ENCODE measurements at places on chromosomes 5 and 9.

DNA sequence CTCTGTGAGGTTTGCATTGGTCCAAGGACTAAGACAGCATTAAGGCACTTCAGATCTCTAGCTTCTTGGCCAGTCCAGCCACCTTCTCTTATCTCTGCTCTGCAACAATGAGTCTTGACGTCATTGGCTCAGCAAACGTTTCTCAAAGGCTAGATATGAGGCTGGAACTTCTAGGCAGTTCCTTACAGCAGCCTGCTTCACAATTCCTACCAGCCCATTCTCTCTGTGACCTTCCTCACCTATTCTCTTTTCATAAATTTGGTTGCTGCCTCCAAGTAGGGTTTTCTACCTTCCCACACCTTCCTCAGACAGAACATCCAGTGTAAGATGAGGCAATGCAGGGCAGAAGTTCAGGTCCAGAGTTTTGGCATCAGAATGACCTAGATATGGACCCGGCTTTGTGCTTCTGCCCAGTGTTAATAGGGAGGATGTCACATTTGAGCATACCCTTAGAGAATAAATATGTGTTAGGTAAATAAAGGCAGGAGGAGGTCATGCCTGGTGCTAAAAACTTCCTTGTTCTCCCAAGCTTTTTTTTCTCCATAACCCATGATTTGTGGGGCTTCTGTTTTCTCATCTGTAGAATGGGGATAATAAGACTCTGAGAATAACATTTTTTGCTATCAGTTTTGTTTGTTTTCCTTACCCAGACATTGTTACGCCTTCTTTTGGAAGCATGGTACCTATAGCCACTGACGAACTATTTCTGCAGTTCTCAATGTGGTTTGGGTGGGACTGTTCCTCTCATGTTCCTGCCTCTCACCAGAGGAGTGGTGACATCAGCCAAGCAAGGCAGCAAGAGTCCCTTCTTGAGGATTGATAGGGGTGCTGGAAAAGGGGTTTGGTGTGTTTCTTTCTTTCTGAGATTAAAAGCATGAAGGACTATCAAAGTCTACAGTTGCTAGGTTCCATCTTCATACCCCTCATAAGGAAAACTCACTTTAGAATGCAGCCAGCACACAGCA lies 220.6 kb upstream of the TRIM32 start:
- no peak for DNase-seq

- no peak for DNase-seq
Measured at GRCh38 chr9:25350011-25350410, 328.2 kb downstream of the TUSC1 start.

GRCh38 chr9:79917421-79917820 lies 345.7 kb downstream of the TLE4 start:
- DNase-seq: no peak

- DNase-seq: no peak
Measured at GRCh38 chr5:62741761-62742160, 163.1 kb downstream of the LRRC70 start.

DNA sequence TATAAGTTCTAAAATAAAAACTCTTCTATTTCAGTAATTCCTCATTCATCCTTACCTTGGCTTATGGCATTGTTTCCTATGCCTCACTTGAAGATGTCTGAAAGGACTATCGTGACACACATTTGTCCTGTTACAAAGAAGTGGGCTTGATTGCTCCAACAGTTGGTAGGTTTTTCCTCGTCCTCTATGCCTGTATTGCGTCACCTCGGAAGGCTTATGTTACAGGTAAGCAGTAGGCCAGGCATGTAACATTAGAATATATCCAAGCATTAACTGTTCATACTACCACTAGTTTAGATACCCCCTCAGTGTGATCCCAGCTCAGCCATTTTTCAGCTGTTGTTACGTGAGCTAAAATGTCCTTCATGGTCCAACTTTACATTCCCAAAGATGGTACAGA lies 116.7 kb downstream of the MLLT3 start:
- DNase-seq: no peak

DNA sequence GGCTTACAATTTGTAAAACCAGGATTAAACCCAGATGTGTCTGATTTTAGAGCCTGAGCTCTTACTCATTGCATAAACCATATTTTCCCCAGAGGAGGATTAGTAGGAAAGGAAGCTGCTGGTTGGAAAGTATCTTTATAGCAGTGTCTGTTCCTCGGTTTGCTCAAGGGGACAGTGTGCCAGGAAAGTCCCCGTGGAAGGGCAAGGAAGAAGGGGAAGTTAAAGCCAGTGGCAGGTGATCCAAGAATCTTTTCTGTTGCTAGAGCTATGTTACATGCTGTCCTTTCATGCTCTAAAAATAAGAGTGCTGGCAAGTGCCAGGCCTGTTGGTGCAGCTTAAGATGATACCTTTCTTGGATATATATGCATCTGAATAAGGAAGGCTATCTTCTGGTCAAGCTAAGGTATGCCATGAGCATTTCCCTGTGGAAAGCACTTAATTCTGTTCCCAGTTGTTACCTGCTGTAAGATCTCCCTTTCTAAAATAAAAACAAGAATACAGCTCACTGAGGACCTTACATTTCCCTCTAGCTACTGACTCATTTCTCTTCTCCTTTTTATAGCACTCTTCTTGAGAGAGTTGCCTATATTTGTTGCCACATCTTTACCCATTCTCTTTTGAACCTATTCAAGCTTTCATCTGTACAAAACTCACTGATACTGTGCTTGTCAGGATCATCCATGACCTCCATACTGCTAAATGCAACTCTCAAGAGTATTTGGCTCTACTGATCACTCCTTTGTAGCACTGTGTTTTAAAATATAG lies 8.0 kb downstream of the PDCD1LG2 start:
- no peak for DNase-seq

- no peak for DNase-seq
Measured at GRCh38 chr5:5751987-5752386, 329.5 kb downstream of the ICE1 start.

GRCh38 chr9:2066312-2067273 lies 51.4 kb downstream of the SMARCA2 start:
- DNase-seq: no peak

DNA sequence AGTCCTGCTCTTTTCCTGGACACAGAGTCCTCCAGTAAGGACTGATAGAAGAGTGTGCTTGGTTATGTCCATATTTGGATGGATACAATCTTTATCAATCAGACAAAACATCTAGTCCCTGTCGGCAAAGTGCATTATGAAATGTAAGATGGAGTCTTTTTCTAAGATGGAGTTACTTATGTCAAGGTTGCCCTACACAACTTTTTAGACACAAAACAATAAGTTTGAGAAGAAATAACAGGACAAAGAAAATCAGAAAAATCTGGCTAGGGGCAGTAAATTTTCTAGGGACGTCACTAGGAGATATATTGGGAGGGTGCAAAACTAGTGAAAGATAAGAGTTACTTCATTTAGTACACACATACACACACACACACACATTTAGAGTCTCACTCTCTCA lies 23.3 kb upstream of the SUB1 start:
- DNase-seq: no peak

GRCh38 chr5:41876678-41877077 lies 6.5 kb upstream of the OXCT1 start:
- DNase-seq: no peak

GRCh38 chr5:72046106-72046505 lies 61.2 kb upstream of the MAP1B start:
- no peak for DNase-seq

GRCh38 chr5:93677359-93677891 lies 64.0 kb downstream of the POU5F2 start:
- no peak for DNase-seq

DNA sequence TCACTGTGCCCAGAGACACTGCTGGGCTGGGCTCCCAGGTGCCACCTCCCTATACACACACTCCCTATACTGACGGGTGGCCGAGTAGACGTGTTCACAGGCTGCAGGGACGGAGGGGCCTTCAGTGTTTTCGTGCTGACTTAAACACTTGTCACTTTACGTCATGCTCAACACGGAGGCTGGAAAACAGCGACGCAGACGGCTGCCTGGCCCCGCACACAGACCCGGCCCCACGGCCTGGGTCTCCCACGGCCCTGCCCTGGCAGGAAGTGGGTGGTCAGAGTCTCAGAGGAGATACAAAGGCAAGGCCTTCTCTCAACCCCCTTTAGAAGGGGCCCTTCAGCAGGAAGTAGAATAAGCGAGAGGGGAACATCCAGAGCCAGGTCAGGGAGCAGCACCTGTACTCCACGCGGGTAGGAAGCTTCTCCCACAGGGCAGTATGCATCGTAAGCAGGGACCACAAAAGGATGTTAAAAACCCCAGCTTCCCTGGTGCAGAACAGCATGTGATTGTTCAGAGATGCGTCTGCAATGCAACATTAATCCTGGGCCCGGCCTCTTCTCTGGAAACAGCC lies 11.9 kb upstream of the TBC1D9B start:
- DNase-seq: no peak

GRCh38 chr5:129768735-129769134 lies 20.8 kb downstream of the MINAR2 start:
- no peak for DNase-seq

DNA sequence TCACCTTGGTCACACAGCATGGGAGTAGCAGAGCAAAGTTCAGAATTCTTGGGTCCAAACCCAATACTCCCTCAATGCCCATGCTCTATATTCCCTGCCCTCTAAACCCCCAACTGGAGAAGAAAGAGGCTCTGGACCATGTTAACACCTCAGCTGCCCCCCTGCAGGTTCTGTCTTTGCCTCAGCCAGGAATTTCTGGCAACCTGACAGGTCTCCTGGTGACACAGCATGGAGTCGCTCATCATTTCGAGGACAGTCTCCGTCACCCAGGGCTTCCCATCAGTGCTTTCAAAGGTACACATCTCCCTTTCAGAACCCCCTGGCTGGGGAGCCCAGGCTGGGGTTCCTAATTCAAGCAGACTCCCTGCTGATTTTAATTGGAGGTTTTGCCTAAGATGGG lies 189.5 kb downstream of the BRINP1 start:
- no peak for DNase-seq

- no peak for DNase-seq
Measured at GRCh38 chr5:113043491-113043931, 66.9 kb downstream of the DCP2 start.

- no peak for DNase-seq
Measured at GRCh38 chr9:97046228-97046627, 7.3 kb upstream of the CTSV start.

DNA sequence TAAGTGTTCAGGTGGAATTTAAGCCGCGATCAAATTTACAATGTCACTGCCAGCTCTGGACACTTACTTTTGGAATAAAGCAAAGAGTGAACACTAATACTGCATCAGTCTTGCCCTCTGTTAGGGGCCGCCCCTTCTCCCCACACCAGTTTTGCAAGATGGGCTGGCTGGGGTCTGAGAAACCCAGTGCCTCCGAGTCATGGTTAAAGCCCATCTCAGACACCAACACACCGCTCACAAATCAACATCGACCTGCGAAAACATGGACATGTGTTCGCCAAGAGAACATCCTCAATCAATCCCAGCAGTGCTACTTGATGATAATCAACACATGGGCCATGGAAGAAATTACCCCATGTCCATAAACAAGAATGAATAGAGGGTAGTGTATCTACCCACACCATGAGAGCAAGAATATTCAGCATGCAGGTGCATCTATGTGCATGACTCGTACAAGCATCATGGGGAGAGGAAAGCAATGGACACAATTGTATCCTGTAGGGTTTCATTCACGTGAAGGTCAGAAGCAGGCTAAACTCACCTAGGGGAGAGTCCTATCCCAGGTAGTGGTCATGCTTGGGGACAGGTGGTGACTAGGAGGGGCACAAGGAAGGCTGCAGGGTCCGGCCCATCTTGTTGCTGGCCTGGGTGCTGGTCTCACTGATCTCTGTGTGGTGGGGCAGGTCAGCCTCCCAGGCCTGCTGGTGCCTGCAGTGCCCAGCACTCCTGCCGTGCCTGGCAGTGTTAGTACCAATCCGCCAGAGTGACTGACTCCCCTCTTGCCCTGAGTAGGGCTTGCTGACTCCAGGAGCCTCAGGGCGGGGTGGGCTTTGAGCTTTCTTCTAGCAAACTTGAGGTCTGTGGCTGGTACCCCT lies 5.0 kb downstream of the S1PR3 start:
- no peak for DNase-seq

GRCh38 chr5:18101532-18101931 lies 467.3 kb downstream of the TAF11L14 start:
- no peak for DNase-seq

Data from stimulated activated CD4-positive, alpha-beta T cell treated with anti-CD3 and anti-CD28 coated beads, Interleukin-1b, Interleukin-23, amount 100 ng/mL, for 1 hour (primary cell).